Stimulated activated CD4-positive, alpha-beta T cell treated with anti-CD3 and anti-CD28 coated beads, TNF-alpha, amount 100 ng/mL, for 1 hour (primary cell): ENCODE measurements at places on chromosomes 4 and X.

DNA sequence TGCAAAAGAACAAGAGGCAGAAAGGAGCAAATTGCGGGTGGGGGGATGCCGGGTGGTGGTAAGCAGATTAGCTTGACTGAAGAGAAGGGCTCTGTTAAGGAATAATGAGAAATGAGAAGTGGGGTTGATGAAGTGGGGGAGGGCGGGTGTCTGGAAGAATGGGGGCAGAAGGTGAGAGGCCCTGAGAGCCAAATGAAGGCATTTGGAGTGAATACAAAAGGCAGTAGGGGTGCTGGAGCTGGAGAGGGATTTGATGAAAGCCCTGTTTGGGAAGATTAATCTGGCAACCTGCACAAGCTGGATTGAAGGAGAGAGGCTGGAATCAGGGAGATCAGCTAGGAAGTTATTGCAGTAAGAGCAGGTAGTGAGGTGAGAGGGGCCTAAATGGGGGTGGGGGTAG lies 82.1 kb downstream of the GUCY2F start:
- no peak for DNase-seq

DNA sequence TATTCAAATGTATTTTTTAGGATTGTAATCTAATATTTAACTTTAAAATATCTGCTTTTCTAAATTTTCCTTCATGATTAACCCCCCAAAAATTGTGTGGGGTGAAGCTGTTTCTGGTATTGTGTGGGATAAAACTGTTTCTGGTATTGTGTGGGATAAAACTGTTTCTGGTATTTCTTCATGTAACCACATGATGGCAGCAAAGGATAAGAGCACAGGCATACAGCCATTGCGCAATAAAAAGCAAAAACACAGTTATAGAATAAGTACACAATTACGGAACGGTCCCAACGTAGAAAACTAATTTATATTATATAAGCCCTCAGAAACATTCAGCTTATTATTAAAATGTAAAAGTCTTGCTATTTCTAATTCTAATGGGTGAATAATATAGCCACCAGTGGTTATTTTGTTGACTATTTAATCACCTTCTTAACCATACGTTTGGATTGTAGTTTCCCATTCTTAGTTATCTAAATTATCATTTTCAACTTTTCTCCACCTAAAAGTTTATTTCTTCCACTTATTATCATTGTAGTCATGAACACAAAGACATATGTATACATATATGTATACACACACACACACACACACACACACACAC lies 333.9 kb upstream of the FSTL5 start:
- DNase-seq, result no peak

GRCh38 chr4:127203562-127204200 lies 429.1 kb upstream of the INTU start:
- DNase-seq, result no peak

DNA sequence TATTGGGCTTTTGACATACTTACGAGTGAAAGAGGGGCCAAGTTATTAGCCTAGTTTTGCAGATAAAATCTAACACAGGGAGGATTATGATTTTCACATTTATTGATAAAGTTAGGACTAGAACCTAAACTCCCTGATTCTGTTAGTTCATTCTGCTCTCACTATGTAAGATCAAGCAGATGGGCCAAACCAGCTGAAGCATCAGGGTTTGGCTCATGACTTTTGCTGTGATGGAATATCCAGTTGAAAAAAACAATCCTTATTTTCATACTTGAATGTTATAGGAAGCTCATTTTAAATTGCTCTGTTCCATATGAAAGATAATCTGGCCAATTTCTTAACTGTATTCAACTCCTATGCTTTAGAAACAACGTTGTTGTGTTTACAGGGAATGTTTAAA lies 21.2 kb downstream of the SPRY1 start:
- no peak for DNase-seq

GRCh38 chrX:120617996-120618630 lies 11.7 kb downstream of the C1GALT1C1 start:
- DNase-seq, result no peak

DNA sequence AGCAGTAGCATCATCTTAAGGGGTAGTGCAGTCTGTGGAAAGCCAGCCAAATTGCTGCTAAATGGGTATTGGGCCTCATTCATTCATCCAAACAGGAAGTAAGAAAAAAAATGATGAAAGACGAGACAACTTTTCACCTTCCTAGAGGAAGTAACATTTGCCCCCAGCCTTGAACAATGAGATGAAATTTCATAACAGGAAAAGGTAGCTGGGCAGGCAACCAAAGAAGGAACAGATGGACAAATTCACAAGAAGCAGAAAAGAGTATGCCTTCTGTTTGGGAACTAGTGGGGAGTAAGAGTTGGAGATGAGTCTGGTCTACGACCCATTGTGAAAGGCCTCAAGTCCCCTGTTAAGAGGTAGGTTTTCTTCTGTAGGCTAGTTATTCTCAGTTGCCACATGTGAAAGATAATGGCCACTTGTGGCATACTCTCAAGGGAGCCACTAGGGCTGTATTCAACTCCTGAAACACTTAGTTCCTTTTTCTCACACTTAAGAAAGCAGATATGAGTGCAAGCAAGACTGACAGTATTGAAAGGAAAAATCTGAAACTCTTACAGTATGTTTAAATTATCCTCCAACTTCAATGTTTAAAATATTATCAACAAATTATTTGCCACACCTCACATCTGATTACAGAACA lies 190.4 kb downstream of the AR start:
- no peak for DNase-seq

DNA sequence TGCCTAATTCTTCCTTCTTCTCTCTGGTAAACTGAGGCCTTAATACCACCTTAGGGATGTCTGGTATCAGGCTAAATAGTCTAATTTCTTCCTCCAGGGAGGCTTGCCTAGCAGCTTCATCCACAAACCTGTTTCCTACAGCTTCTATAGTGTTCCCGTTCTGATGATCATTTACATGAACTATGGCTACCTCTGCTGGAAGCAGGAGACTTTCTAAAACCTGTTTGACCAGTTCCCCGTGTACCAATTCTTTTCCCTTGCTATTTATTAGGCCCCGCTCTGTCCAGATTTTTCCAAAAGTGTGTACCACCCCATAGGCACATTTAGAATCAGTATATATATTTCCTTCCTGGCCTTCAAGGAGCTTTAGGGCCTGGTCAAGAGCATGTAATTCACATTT lies 5.8 kb upstream of the USP38 start:
- no peak for DNase-seq

DNA sequence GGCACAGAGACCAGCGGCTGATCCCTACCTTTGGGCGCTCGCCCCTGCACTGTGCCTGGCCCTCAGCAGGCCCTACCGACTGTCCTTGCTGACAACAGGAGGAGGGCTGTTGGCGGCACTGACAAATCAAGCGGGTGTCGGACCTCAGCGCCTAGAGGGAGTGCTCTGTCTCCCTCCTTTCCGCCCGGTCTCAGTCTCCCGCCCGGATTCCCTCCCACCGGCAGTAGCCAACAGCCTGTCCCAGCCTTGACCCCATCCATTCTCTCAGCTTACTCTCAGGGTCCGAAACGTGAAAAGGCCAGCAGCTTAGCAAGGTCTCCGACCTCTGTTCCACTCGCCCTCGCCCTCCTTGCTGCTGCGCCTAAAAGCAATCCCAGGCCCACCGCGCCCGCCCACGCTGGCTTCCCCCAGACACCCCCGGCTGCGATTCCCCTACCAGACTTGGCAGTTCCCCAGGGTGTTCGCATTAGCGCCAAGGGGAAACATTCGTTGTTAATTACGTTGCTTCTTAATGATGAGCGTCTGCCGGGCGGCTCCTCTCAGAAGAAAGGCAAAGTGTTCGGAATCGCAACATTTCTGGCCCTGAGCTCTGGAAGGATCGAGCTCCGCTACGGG lies 96.2 kb downstream of the SOWAHB start:
- no peak for DNase-seq

- DNase-seq, result no peak
These were observed 38.7 kb downstream of the MID1IP1 start for GRCh38 chrX:38839944-38840343.

GRCh38 chrX:152989292-152989658 lies 4.6 kb downstream of the PNMA5 start:
- DNase-seq, result no peak

DNA sequence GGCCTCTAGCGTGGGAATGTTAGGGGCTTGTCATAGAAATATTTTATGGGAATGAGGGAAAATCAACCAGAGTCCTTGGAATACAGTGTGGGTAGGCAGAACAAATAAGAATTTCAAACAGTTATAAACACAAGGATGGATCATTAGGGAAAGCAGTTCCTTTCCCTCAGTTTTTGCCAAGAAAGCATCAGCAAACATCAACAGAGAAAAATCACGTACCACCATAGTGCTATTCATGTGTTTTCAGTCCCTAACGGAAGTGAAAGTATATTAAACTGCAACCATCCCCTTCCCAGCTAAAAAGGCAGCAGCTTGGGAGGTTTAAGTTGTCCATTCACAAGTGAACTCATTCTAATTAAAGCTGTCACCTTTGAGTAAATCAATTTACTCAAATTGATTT lies 334.4 kb upstream of the PCDH18 start:
- DNase-seq, result no peak

DNA sequence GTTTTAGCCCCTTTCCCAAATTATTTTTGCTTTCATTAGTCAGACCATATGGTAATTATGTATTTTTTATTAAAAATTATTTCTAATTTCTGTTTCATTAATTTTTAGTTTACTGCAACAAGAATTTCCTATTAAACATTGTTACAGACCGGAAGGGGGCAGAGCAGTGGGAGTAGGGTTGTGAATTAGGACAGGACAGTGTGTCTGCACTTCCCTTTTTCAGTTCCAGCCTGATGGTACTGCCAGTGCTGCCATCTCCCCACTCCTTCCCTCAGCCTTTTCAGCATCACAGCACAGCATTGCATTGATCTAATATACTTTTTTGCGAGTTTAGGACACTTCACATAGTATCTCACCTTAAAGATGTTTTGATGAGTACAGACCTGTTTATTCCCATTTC lies 76.5 kb downstream of the STIM2 start:
- DNase-seq, result no peak

GRCh38 chr4:146647615-146648460 lies 9.1 kb downstream of the POU4F2 start:
- no peak for DNase-seq

GRCh38 chr4:46081674-46082073 lies 42.2 kb downstream of the GABRG1 start:
- DNase-seq, result no peak

- DNase-seq, result no peak
These were observed 165.6 kb downstream of the PALLD start for GRCh38 chr4:168662297-168662984.

- DNase-seq, result no peak
These were observed 69.4 kb downstream of the NSG1 start for GRCh38 chr4:4456351-4456750.

DNA sequence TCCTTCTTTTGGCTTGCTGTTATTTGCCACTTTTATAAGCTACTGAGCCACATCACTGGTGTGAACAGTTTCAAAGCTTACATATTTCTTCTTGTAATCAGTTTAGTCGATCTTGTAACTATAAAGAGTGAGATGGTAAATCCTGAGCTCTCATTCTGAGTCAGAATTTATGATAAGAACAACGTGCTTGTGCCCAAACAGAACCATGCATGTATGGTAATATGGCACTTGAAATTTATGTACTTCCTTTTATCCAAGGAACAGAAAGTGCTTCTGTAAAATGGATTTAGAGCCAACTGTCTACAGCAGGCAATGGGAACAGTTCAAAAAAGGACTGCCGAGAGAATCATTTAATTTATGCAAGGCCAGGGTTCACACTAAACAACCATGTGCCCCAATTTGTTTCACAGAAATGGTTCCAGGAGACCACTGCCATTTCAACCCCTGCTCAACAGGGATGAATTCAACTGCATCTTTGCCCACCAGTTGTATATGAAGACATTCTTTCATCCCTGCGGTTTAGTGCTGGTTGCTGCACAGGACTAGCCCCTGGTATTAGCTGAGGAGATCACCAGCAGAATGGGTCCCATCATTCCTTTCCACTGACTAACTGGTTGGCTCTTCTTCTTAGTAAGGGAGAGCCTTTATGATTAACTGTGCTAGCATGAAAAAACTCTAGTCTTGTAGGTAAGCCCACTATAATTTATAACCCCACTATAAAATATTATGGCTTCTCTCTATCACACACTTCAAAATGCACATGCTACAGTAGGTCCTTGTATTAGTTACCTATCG lies 162.9 kb upstream of the PGRMC2 start:
- DNase-seq, result no peak

DNA sequence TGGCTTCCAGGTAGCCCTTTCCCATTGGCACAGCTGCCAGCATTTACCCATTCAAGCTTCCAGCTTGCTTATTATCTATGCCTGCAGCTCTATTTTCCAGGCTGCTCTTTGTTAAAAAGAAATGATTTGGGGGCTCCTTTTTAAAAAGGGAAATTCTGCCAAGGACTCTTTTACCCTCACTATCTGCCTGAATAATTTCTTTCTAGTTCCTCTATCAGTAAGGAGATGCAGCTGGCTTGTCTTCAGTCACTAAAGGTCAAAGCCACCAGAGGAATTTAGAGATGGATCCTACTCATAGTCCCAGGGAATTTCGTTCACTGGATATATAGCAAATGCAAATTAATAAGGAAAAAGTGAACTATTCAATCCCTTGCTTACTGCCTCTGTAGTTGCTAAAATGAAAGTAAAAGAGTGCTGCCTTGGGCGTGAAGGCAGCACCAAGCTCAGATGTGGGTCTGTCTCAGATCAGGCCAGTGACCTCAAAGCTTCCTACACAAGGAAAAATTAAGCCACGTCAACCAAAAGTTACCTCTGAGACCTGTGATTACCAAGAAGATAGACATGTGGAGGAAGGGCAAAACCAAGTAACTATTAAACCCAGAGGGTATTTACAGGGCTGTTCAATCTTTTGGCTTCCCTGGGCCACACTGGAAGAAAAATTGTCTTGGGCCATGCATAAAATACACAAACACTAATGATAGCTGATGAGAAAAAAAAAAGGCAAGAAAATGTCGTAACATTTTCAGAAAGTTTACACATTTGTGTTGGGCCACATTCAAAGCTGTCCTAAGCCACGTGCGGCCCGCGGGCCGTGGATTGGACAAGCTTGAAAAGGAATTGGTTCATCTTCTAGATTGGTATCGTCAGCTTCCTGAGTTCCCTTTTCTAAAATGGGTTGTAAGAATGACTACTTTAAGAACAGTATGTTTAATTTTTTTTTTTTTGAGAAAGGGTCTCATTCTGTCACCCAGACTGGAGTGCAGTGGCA lies 5.3 kb downstream of the ARSF start:
- no peak for DNase-seq

- DNase-seq, result no peak
These were observed 217.3 kb downstream of the SPANXN1 start for GRCh38 chrX:145464650-145465049.

- no peak for DNase-seq
These were observed 72.4 kb downstream of the NRK start for GRCh38 chrX:105894721-105895120.

- DNase-seq, result no peak
These were observed 12.5 kb downstream of the KLHL15 start for GRCh38 chrX:24014388-24015018.
